MCF 10A (cell line): ENCODE measurements at places on chromosomes 12 and 14.

DNA sequence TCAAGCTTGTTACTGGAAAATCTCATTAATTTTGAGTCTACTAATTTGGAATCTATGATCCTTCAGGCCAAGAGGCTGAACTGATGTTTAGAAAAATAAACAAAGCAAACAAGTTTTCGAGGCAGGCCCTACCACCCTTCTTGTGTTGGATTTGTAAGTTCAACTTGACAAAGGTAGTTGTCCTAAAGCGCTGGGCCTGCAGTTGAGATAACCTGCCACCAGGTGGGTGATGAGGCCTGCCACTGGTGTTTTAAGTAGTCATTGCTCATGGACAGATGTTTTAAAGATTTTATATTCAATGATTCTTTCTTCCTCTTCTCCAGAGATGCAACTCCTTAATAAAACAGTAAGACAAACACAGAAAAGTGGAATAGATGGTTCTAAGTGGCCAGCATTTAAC is 19.4 kb downstream of the ACVRL1 start:
- DNase-seq: peak; percentile 62

DNA sequence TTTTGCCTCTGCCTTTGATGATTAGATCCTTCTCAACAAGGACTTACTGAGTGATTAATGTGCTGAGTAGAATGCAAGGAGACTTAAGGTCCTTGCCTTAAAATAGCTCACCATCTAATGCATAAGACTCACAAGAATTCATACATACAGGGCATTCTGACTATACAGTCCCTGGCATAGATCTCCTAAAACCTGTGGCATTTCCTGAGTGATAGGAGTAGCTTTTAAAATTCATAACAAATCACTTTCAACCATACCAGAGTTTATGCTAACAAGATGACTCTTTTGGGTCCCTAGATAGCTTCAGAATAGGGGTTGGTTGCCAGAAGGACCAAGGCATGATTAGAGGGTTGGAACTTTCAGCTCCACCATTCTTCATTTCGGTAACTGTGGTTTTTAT is 48.8 kb downstream of the STXBP6 start:
- no peak for DNase-seq

DNA sequence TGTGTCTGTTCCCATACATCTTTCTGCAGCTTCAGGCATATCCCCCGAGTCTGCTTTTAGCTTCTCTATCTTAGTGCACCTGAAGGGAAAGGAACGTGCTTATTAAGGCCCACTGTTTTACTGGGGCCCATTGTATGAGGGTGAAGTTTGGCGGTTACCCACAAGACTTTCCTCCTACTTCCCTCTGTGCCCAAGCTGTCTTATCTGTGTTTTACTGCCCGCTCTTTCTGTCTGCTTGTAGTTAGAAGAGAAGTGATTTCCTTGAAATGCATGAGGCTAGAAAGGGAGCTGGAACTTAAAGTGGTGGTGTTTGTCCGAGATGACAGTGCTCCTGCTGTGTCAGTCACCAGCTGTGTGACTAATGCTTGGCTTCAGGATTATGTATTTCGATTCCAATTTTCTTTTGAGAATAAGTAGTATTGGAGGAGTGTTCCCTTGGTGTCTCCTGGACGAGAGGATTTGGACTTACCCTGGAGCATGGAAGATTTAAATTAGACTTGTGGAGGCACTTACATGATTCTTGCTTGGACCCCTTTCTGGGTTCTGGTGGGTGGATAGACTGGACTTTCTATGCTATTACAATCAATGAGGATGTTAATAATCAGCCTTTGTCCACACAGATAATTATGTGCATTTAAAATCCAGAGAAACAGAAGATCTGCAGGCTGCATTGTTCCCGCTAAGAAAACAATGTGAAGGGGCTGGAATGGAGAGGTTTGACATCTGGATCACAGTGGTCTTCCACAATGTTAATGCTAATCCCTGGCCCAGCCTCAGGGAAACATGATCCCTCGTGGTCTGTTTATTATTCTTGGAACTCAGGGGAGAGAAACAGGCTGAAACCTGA is 13.9 kb upstream of the KRT86 start:
- DNase-seq: peak; percentile 53

GRCh38 chr12:95720146-95720545 is 70.4 kb downstream of the NTN4 start:
- DNase-seq: no peak

- DNase-seq: no peak
Measured at GRCh38 chr12:42541965-42542364, 47.6 kb downstream of the PRICKLE1 start.

DNA sequence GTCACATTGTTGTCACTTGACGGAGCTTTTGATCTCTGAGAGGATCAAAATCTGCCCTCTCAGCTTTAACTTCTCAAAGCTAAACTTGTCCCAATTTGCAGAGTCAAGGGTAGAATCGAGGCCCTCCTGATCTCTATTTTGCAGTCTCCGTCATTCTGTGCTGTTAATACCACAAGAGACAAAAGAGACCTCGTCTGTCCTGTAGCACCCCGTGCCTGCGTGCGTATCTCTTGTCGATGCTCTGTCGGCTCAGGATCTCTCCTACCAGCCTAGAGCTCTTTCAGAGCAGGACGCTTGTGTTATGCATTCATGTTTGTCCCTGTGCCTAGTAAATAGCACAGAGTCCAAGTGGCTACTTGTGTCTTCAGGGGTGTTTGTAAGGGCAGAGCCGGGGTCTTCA is 5.1 kb downstream of the EVL start:
- no peak for DNase-seq

- DNase-seq: peak; percentile 6
Measured at GRCh38 chr12:44873898-44874297, 2.2 kb downstream of the NELL2 start.
